NCI-H748 treated with DMSO at 0.1 percent for 48 hours (cell line): ENCODE measurements at places on chromosomes 12 and 14.

- DNase-seq, result no peak
These were observed 793.7 kb downstream of the RPS29 start for GRCh38 chr14:48792376-48793024.

DNA sequence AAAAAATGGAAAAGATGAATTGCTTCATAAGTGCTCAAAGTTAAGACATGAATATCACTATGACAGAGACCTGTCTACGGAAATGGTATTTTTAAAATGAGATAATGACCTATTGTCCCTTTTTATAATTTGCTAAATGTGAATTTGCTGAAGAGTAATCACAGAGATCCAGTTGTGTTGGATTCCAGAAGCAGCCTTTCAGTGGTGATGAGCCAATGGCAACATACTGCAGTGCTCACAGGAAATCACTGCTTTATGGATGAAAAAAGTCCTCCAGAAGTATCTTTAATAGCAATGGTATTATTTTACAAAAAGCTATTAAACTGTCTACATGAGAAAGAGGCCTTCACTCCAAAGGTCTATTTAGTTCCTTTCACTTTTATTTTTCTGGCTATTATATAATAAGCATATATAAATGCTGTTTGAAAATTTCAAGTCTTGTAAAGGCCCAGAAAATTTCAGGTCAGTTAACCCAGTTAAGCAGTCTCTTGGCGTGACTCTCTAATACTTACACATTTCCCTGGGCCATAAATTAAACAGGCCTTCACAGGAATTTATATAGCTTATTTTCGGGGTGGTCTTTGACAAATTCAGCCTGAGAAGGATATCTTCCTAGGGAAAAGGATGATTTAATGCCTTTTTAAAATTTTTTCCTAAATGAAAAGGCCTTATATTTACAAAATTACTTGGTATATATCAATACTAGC, 55.4 kb downstream of the KCNJ8 start:
- DNase-seq, result no peak

- DNase-seq, result no peak
These were observed 180.9 kb upstream of the CNTN1 start for GRCh38 chr12:40511341-40511740.

GRCh38 chr12:119378903-119379302, 44.4 kb downstream of the CCDC60 start:
- DNase-seq, result no peak

DNA sequence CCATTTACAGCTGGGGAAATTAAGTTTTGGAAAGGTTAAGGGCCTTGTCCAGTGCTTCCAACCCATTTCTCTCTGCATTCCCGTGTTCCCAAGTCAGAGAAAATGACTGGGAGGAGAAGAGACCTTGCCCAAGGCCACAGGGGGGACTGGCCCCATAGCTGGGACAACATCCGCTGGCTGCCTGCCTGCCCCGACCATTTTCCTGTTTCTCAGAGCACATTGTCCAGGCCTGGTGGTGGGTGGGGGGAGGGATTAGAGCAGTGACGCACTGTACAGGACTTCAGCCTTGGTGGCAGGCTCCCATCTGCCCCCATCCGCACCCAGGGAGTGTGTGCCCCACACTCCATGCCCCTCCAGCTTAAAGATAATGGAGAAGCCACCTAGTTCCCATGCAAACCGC, 27.7 kb downstream of the DIO3 start:
- no peak for DNase-seq

DNA sequence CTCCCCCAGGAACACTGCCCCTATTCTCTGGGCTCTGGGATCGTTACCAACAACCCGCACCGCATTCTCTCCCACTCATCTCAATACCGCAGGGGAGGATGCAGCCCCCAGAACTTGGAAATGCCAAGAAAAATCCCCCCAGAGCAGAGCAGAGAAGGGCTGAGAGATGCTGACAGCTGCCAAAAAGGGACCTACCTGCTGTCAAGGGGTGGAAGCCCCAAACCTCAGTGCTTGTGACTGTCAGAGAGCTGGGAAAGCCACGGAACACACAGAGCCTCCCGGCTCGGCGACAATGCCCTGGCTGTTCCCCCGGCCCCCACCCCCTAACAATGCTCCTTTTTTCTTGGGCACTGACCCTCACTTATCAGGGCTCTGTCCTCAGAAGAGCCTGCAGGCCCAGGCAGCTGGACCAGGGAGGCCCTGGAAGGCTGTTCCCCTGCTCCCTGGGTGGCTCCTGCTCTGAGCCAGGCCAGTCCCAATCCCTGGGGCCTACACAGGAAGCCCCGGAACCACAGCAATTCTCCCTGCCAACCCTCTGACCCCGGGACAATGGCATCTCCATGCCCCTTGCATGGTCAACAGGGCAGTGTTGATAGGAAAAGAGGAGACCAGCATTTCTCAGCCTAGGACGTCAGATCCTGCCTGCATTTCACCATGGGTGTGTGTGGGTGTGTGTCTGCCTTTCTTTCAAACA, 78.9 kb downstream of the ITPK1 start:
- DNase-seq, result no peak

DNA sequence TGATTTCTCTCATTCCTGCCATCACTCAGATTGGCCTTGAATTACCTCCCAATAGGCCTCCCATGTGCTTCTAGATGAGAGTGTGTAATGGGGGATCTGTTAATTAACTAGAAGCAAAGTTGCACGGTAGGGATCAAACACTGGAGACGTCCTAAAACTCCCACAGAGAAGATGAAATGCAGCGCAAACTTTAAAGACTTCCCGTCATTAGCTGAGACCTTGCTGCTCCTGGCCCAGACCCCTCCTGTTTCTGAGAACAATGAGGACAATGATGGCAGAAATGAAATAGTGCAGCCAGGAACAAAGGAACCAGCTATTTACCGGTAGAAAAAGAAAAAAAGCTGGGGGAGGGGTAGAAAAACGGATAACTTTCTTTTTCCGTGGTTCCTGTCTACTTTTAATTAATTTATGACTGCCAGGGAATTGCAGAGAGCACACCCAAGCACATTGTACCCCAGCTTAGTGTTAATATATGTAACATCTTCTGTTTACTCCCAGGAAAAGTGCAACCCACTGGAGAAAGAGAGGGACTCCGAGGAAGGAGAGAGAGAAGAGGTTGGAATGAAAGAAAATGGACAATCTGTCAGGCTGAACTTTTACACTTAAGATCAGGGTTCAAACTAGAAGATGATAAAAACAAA, 280.7 kb upstream of the SOX5 start:
- DNase-seq, result peak; percentile 42

DNA sequence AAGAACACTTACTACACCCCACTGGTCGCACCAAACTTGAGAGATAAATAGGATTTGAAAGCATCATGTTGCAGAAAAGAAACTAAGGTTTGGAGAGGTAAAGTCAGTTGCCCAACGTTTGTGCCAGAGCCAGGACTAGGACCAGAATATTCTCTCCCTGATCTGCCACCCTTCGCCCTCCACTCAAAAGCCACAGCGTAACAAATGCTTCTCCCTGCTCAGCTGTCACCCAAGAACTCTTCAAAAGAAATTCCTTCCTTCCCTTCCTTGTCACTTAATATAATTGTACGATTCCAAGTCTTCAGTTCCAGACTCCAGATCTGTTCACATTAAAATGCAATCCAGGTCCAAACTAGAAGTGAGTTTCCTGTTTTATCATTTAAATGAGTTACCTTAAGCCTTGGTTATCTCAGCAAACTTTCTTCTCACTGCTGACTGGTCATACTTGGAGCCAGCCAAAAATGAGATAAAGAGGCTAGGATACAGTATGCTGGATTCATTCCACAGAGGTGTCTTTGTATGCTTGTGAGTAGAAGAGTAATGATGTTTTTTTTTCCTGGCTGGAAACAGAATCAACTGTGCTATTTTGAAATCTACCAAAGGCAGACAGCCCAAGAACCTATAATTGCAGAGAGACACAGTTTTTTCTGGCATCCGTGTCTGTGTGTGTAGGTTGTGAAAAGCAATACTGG, 12.8 kb upstream of the PPFIBP1 start:
- DNase-seq, result no peak

GRCh38 chr12:47080725-47081502, 1.2 kb upstream of the AMIGO2 start:
- no peak for DNase-seq

DNA sequence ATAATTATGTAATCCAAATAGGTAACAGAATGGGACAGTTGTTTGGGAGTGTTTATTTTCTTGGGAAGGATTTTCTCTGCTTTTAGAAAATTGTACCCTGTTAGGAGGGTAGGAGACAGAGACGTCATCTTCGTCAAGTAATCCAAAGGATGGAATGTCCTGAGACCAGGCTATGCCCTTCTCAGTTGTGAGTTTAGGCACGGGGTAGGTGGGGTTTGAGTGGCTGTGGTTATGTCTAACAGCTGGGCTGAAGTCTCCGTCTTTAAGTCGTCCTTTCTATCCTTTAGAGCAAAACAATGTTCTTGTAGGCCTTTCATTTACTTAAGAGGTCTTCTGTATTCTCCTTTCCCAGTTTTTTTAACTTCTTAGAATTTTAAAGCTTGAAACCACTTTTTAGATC, 5.7 kb downstream of the SOCS2 start:
- DNase-seq, result no peak

DNA sequence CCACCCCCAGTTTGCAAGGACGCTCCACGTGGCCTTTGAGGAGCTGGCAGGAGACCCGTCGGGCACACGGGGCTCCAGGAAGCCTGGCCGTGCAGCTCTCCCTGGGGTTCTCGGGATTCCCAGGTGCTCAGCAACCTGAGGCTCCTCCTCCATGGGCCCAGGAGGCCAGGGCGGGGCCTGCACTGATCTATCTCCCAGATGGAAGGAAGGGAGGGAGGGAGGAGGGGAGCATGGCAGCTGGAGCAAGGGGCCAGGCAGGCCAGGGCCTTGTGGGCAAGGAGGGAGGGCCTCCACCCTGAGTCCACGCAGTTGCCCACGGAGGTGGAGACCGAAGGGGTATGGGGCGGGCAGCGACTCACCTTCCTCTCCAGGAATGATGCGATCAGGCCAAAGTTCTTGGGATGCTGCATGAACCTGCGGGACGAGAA, 127.3 kb downstream of the RFLNA start:
- peak; percentile 54 for DNase-seq

DNA sequence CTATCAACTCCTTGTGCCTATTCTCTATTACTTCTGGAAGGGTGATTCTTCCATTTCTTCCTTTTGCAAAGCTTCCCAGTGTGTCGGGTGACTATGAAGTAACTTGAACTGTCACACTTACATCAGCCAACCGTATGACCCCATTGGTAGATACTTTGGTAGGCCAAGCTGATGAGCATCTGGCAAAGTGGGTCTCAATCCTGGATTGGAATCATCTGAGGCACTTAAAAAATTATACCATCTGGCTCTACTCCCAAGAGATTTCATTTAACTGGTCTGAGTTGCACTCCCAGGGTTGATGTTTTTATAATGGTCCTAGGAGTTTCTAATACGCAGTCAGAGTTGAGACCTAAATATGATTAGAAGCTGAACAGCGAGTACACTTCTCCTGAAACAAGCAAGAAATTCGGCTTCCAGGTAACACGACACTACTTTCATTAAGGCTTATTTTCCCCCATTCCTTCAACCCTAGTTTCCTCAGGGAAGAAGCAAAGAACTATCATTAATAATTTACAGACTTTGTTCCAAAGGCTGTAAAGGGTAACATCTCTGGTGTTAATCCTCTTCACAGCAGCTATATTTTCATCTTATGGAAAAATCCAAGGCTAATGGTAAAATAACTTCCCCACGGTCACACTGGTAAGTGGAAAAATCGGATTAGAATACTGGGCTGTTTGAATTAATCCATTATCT, 76.8 kb downstream of the PDE6H start:
- DNase-seq, result no peak

DNA sequence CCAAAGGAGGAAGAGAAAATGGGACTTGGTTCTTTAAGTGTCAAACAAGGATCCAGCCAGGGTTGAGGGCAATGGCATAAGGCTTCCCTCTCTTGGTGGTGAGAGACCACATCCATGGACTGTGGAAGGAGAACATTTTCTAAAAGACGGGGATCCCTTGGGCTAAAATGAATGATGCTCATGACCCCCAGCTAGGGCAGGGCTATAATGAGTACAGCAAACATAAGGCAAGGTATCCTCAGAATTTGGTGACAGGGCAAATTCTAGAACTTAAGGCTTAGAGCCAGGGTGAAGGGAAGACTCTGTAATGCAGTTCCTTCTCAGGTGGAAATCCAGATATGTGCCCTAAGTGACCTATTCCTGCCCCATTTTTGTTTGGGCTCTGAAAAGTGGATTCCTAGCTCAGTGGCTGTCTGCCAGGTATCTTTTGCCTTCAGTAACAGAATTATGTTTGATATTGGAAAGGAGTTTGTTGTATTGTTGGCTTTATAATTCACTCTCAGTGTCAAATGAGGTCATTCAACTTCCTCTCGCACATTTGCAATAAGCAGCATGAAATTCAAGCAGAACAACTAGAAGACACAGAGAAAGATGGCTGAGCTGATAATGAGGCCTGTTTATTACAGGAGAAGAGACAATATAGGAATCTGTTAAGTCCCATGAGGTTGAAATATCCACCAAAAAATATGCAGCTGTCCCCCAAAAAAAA, 76.8 kb downstream of the DAD1 start:
- no peak for DNase-seq

DNA sequence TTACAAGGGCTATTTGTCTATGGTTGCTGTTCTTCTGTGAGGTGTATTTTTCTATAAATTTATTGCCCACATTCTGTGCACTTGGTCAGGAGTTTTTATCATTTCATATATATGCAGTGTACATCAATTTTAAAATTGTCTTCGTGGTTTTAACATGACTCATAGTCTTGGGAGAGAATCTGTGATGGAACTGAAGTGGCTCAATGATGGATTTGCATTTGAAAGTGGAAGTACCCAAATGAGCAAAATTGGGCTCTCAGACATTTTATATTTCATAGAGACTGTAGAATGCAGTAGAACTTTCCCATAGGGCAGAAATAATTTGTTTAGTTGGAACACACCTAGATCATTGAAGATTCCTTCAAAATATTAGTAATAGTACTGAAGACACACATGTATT, 1.9 kb upstream of the SCFD1 start:
- no peak for DNase-seq

GRCh38 chr12:102503056-102503681, 22.8 kb upstream of the IGF1 start:
- DNase-seq, result no peak

DNA sequence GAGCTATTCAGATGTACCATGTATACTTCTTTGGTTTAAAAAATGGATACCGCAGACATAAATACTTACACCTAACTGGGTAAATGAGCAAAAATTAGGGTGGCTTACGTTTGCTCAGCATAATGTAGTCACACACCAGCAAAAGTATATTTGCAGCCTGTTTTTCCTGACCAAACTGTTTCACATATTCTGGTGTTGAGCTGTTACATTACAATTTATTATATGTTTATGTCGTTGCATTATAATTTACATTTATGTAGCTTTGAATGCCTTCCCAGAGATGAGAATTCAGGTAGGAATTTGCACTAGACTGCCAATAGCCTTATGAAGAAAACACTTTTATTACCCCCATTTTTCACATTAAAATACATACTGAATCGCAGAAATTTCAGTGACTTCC, 183.3 kb downstream of the PTPRO start:
- no peak for DNase-seq

GRCh38 chr14:68293404-68293803, 473.8 kb downstream of the RAD51B start:
- DNase-seq, result no peak

DNA sequence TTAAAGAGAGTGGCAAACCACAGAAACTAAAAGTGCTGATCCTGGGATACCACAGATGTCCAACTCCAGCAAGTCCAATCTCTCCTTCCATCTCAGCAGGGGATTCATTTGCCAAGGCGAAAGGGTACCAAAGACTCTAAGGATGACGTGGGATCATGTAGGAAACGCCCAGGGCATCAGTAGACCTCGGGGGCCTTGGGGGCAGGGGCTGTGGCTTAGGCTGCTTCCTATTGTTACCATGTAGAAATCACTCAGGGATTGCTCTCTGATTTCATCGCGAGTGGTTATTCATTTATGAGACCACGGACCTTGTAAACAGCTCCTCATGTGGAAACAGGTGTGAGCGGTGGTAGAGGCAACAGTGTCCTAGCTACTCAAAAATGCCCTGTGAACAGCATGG, 149.3 kb upstream of the FKBP4 start:
- DNase-seq, result no peak
